ENCODE measurements at places on chromosomes 3 and 15.

DNA sequence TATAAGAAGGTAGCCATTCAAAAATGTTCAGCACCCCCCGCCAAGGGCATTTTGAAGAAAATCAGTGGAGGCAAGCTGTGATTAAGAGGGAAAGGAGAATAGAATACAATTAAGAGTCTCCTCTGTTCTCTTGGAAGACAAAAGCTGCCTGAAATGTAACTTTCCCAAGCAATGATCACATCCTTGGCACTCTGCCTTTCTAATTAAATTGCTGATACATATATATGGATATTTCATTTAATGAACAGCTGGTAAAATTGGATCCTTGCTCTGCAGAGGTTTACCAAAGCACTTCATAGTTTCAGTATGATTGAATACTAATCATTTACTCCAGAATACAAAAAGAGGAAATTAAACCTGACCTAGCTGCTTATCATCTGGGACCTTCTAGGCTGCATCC is 10.4 kb downstream of the COL6A6 start:
- no peak for DNase-seq

- no peak for DNase-seq
Measured at GRCh38 chr3:65558826-65559225, 479.9 kb downstream of the MAGI1 start.

DNA sequence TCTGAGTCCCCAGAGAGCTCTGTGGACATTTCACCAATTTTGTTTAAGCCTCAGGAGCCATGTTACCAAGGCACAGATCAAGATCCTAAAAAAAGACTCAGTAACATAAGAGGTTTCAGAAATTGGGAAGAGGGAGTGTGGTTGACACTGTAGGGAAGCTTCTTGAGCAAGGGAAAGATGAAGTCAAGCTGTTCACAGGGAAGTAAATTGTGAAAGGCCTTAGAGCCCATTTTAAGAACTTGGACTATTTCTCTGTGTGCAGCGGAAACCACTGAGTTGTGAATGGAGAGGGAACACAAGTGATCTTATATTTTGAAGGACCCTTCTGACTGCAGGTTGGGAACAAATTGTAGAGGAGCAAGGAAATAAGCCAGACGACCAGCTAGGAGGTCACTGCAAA is 18.7 kb downstream of the BCL2A1 start:
- no peak for DNase-seq

DNA sequence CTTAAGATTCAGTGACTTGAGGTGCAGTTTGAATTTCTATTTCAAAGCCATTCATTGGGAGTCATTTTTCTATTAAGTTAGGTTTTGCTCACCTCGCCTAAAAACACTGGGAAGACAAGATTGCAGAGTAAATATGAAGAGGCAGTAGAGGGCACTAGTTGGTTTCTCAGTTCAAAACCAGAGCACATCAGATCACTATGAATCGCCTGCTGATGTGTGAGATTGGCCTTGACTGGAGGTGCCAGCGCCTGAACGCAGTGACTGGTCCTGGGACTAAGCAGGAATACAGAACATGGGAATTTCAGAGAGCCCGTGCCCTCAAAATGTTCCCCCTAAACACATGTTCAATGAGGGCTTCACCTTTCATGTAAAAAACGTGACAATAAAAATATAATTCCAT is 229.0 kb downstream of the ITPR1 start:
- DNase-seq = no peak

DNA sequence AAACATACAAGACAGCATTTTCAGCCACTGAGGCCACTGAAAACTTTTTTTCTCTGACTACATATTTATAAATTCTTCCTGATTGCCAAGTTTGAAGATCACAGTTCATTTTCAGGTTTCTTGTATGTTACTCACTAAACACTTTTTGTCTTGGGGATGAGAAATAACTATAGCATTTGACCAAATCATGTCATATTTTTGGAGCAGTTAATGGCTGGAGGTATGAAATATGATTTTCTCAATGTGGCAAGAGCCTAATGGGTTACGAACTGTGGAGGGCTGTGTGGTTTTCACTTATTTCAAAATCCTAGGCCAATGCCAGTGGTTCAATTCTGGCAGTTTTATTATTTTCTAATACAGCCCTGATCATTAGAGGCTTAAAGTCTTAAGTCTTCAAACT is 64.4 kb downstream of the USP13 start:
- no peak for DNase-seq

- no peak for DNase-seq
Measured at GRCh38 chr3:110956081-110956480, 115.5 kb upstream of the NECTIN3 start.

GRCh38 chr3:102206511-102207031 is 228.2 kb upstream of the ZPLD1 start:
- DNase-seq = no peak

DNA sequence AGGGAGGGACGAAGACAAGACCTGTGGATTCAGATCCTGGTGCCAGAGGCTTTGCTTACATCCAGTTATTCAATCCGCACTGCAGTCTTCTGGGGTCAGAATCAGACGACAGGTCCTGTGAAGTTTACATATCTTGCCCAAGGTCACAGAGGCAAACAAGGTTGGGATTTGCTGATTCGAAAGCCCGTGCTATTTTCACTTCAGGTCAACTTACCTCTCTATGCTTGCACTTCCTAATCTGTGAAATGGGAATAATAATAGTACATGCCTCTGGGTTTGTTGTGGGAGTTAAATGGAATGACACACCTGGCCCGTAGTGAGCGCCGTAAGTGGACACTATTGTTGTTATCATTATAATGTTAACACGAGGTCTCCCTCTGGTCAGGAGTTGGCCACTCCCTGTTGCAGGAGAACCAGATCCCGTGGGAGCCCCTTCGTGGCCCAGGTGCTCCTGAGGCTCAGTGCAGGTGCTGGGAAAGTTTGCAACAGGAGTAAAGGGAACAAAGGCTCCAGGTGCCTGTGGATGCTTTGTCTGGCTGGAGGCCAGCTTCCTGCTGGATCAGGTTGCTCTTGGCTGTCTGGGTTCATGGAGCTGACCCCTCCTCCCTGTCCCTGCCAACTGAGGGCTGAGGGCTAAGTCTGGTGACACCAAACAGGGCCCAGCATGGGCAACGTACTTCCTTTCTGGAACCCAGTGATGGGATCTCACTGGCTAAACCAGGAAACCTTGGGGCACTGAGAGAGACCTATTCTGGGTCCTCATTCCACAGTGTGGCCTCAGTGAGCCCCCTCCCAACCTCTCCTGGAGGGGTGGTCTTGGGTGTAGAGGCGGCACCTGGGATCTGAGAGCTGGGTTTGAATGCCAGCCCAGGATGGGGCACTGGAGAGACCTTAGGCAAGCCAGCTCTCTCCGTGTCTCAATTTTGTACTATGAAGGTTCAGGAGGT is 40.1 kb upstream of the SEMA4B start:
- DNase-seq = no peak

DNA sequence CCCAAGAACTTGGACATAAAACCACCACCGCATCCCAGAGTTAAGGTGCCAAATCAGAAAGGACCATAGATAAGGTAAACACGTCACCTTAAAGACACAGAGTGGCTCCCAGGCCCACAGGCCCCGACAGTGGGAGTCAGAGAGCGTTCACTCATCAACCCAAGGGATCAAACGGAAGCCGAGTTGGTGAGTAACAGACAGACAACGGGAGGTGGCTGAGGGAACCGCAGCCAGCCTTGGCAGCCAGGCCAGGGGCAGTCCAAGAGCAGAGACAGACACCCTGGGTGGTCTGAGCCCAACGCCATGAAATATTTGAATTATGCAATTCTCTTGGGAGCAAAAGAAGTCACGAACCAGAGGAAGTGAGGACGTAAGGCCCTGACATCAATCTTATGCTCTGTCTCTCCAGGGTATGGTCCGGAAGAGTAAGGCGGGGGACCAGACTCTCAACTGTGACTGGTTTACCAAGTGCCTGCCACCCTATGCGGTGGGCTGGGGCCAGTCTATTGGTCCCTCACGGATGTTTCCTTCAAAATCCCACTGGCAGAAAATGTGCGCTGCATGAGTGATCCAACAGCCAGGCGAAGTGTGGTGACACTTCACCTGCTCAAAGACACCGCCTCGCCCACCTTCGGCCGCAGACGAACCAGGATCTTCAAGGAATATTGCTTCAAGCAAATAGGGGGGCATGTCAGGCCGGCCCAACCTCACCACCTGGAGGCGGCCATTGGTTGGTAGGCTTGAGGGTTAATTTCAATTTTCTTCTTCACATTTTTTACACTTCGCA is 34.3 kb downstream of the TMEM44 start:
- DNase-seq = no peak

GRCh38 chr3:136343873-136344555 is 93.9 kb downstream of the PCCB start:
- no peak for DNase-seq

- DNase-seq = no peak
Measured at GRCh38 chr3:99659951-99660350, 21.6 kb downstream of the COL8A1 start.

DNA sequence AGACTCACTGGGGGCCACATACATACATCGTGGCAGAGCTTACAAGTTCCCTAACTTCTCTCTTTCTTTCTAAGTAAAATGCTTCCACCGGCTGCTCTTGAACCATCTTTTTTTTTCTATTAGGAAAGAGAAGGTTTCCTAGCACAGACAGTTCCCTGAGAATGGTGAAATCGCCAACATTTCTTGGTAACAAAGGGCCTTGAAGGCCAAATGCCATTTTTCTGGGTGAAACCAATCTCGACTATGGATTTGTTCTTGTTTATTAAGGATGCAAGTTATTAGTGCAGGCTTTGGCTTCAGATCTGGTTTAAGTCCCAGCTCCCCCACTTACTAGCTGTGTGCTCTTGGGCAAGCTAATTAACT is 3.0 kb downstream of the LMCD1 start:
- no peak for DNase-seq

GRCh38 chr3:126539558-126540250 is 15.7 kb downstream of the CHST13 start:
- no peak for DNase-seq

- no peak for DNase-seq
Measured at GRCh38 chr3:13563911-13564310, 15.0 kb downstream of the FBLN2 start.

DNA sequence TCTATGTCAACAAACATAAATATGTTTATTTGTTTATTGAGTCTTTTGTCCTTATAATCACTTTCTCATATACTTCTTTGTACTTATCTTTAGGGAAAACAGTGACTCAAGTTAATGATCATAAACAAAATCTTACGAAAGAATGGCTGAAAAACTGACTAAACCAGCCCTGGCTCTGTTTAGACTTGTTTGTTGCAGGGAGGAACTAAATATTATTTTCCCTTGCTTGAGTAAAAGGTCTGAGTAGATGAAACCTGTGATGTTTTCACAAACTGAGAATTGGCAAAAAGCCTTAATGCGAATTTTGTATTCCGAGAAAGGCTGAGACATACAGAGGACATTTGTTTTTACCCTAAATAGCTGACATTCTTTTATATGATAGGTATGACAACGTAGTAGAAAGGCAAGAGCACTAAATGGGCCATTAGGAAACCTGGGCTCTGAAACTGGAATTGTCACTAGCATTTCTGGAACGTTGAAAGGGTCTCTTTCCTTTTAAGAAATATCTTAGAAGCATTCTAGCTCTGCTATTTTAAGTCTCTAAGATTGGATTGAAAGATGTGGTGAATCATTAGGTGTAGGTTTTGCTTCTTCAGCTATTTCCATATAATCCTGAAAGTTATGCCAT is 18.2 kb upstream of the CLDN16 start:
- DNase-seq = no peak

DNA sequence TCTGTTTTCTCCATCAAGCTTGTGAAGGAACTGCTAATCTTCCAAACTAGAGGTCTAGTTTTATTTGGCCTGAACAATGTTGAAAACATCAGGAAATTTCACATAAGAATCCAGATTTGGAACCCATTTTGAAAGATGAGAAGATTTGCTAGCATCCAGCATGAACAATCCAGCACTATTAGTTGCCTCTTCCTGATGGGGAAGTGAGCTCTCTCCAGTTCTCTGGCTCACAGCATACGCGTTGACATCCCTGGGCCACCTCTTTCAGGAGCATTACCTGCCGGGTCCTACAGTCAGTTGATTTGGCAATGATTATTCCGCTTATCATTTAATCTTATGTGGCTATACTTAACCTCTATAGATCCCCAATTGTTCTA is 10.9 kb downstream of the GPR87 start:
- no peak for DNase-seq

- no peak for DNase-seq
Measured at GRCh38 chr3:16388850-16389441, 123.9 kb downstream of the OXNAD1 start.

- no peak for DNase-seq
Measured at GRCh38 chr3:98432575-98432974, 30.4 kb upstream of the OR5K1 start.

GRCh38 chr15:33834892-33835743 is 133.2 kb upstream of the CHRM5 start:
- no peak for DNase-seq

DNA sequence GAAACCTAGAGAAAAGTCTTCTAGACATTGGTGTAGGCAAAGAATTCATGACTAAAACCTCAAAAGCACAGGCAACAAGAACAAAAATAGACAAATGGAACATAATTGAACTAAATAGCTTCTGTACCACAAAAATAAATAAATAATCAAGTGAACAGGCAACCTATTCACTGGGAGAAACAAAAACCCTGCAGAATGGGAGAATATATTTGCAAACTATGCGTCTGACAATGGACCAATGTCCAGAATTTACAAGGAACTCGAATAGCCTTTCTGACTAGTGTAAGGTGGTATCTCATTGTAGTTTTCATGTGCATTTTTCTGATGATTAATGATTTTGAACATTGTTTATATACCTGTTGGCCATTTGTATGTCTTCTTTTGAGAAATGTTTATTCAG is 37.0 kb upstream of the GCSAM start:
- no peak for DNase-seq

DNA sequence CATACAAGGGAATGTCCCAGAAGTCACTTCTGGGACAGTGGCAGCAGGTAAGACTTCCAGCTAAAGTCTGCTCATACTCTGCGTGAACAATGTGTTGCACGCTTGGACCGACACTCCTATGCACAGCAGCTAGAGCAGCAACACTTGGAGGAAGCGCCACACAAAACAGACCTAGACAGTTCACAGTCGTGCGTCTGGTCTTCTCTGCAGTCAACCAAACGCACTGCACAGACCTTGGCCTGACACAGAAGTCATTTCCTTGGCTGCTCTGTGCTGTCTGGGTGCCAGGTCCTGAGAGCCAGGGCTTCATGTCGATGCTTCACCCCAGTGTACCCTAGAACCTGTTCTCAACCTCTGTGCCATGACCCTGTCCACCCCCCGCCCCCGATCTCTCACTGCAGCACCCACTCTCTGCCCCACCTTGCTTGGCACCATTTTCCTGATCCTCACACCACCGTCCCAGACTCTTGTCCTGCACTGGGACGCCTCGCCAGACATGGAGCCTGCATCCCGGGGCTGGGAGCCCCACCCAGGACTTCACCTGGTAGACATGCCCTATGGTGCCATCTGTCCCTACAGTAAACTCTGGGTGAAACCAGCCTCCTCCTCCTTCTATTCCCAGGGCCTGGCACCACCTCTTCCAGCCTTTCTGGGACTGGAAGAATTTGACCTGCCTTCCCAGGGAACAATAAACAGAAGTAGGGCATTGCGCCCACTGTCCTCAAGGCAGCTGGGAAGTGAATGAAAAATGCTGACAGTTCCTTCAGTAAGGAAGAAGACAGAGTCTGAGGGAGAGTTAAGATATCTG is 3.1 kb downstream of the ATP10A start:
- DNase-seq = no peak
